DMS79 (cell line): ENCODE measurements at places on chromosomes 5 and 9.

- DNase-seq: peak; percentile 93
These were observed 19.7 kb upstream of the GARNL3 start for GRCh38 chr9:127244609-127245601.

DNA sequence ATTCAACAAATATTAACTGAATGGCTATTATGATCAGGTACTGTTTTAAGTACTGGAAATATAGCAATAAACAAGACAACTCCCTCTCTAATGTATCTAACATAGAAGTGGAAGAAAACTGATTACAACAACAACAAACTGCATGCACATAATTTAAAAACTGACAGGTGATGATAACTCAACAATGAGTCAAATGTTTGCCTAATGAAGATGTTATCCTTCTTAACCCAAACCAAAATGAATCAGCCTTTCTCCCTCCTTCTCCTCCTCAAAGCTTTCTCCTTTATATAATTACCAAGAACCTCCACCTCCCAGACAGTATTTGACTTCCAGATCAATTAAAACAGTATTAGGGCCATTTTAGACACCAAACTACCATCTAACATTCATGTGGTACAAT lies 49.3 kb downstream of the RICTOR start:
- no peak for DNase-seq

- no peak for DNase-seq
These were observed 60.6 kb downstream of the GRIN3A start for GRCh38 chr9:101677861-101678260.

DNA sequence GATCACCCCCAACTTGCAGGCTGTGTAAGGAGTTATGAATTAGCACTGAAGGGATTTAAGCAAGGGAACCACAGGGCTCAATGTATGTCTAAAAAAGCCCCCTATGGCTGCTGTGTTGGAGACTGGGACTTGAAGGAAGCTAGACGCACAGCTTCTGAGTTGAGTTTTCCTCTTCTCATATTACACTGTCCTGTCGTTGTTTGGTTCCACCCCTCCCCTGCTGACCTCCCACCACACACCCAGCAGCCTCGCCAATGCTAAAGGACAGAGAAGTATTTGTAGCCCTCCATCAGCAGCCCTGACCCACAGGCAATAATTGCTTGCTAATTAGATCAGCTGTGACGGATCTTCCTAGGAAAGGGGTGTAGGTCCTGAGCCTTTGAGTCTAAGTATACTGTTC lies 15.1 kb upstream of the CARTPT start:
- DNase-seq: no peak

DNA sequence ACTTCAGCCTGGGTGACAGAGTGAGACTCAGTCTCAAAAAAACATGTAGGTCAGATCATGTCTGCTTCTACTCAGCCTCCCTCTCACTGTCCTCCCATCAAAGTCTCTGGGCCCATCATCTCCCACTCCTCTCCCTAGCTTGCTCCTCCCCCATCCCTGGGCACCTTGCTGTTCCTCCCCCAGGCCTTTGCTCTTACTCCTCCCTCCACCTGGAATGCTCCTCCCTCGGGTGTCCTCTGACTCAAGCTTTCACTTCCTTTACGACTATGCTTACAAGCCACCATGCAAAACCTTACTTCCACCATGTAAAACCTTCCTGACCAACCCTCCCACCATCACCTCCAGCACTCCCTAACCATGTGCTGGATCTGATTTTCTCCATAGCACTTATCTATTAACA lies 51.5 kb downstream of the MTMR12 start:
- no peak for DNase-seq

DNA sequence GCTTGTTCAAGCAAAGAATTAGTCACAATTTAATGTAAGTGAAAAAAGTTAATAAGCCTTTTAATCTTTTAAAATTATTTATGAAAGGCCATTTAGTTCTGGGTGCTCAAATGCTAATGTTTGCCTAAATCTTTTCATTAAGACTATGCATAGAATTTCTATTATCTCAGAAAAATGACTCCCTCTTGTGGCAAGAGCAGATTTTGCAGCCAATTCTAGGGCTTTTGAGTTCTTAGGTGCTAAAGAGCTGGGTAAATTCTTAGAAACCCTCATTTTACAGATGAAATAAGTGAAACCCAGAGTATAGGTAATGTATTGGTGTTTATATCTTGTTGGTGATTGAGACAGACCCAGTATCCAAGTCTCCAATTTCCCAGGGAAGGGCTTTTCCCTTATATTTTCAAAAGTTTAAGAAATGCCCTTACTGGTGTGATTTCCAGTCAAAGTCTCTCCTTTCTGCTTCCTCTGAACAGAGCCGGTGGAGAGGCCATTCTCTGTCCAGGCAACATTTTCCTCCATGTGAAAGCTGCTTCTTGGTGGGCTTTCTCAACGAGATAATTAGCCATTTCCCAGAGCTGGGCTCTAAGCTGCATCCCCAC lies 24.1 kb upstream of the PCSK5 start:
- no peak for DNase-seq

DNA sequence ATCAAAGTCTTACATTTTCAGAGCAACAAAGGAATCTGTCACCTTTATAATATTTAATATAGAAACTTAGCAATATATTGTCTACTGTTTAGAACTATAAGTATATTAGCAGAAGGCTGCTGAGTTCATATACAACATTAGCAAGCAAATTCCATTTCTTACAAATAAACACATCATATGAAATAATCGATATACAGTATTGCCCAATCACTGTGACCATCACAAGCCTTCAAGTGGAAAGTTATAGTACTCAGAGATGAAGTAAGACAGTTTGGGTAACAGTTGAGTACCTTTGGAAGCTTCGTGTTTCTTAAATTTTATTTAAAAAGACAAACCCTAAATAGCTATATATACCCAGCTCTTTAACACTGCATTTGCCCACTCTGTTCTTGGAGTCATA lies 135.2 kb upstream of the IRX1 start:
- no peak for DNase-seq

- DNase-seq: no peak
These were observed 162.6 kb upstream of the GNA14 start for GRCh38 chr9:77810637-77811119.

GRCh38 chr9:92333282-92333634 lies 7.5 kb downstream of the CENPP start:
- DNase-seq: no peak

DNA sequence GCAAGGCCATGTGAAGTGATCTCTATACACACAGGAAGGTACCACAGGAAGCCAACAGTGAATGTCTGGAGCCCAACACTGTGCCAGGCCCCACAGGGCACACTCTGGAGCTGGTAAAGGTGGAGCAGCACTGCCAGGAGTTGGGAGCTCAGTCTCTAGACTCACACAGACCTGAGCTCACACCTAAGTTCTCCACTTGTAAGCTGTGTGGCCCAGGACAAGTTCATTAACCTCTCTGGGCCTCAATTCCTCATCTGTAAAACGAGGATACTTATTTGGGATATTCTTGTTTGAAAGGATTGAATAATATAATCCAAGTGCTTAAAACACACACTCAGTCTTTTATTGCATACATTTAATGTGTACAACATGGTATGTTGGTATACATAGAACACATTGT lies 60.6 kb upstream of the IQGAP2 start:
- DNase-seq: no peak

GRCh38 chr5:59874675-59875074 lies 18.9 kb downstream of the PDE4D start:
- DNase-seq: no peak

GRCh38 chr5:8861764-8862163 lies 684.1 kb downstream of the SEMA5A start:
- DNase-seq: no peak

- no peak for DNase-seq
These were observed 128.2 kb downstream of the TMEM161B start for GRCh38 chr5:88140396-88140855.

DNA sequence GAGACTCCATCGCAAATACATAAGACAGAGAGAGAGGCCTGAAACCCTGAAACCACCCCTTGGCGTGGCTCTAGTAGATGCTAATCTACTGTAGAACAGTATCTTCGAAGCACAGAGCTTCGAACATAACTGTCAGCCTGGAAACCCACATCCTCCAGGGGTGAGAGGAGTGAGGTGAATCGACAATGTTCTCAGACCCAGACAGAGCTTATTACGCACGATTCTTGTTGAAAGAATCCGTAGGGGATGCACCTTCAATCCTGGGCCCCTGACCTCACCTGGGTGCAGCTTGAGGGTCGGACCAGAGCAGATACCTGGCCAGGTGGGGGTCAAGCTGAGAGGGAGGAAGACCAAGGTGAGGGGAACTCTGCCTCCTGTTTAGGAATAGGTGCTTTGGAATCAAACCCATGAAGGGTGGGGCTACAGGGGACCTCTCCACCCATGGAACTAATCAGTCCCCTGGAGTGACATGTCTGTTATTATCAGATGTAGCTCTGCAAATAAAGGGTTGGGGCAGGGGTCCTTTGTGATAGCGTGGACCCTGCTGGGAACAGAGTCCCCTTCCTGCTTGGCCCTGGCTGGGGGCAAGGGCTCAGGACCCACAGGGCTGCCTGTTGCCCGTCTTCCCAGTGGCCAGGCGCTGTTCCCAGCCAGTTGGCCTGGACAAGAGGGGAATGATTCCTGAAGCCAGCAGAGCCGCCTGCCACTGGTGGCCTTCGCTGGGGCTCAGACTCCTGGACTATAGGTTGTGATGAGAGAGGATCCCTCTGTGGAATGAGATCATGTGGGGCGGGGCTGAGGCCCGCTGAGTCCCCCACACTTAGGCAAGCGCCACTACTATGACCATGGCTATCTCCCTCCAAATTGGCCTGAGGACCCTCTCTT lies 41.2 kb downstream of the DBH start:
- DNase-seq: no peak

DNA sequence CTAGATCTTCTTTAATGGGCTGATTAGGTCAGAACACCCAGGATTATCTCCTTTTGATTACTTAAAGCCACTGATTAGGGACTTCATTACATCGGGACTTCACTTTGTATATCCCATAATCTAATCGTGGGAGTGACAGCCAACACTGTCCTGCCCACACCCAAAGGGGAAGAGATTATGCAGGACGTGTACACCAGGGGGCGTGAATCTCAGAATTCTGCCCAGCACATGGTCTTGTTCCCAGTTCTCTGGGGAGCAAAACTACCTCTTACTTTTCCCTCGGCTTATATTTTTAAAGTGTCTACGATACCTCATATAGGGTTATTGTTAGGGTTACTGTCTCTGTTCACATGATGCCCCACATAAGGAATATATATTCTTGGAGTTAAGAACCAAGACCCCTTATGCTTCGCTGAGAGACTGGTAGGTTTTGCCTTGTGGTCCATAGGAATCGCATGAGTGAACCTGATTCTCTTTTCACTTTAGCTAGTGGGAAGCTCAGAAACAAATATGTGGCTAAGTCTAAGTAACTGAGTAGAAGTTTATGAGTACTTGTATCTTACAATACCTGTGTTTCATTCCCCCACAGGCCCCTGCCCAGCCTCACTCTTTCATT lies 192.7 kb downstream of the GNA14 start:
- no peak for DNase-seq

DNA sequence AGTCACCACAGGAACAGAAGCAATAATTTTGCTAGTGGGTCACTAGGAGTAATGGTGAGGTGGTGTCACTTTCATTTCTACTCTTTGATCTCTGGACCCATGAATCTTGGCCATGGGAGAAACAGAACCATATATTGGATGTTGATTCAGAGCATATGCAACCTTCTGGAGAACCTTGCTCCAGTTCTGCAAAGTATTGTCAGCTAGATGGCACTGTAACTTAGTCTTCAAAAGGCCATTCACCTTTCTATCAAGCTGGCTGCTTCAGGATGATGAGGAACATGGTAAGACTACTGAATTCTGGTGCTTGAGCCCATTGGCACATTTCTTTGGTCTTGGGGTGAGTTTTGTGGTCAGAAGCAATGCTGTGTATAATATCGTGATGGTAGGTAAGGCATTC lies 129.1 kb upstream of the FBN2 start:
- DNase-seq: no peak

DNA sequence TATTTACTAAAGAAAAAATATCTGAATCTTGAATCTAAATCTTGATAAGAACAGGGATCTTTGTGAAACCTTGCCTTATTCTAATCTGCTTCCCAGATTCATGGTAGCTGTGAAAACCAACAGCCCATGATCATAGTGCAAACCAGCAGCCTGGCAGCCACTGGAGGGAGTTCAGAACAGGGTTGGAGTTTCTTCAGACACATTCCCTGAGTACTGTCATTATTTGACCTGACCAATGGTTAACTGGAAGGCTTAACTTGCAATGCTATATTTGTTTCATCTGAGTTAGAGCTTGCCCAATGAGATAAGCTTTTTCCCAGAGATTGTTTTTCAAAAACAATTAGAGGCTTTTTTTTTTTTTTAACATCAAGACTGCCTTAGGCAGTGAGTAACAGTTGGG lies 47.8 kb downstream of the LOX start:
- DNase-seq: no peak

GRCh38 chr5:128455841-128456361 lies 82.1 kb downstream of the FBN2 start:
- DNase-seq: no peak

GRCh38 chr9:84898188-84898587 lies 228.7 kb downstream of the NTRK2 start:
- DNase-seq: no peak

GRCh38 chr5:31476738-31477141 lies 55.2 kb downstream of the DROSHA start:
- DNase-seq: no peak

- DNase-seq: no peak
These were observed 76.9 kb downstream of the PIP5K1B start for GRCh38 chr9:68781928-68782327.

- DNase-seq: no peak
These were observed 1007.1 kb upstream of the WWC1 start for GRCh38 chr5:167284222-167284890.

GRCh38 chr9:28092981-28093936 lies 520.0 kb upstream of the C9orf72 start:
- no peak for DNase-seq

DNA sequence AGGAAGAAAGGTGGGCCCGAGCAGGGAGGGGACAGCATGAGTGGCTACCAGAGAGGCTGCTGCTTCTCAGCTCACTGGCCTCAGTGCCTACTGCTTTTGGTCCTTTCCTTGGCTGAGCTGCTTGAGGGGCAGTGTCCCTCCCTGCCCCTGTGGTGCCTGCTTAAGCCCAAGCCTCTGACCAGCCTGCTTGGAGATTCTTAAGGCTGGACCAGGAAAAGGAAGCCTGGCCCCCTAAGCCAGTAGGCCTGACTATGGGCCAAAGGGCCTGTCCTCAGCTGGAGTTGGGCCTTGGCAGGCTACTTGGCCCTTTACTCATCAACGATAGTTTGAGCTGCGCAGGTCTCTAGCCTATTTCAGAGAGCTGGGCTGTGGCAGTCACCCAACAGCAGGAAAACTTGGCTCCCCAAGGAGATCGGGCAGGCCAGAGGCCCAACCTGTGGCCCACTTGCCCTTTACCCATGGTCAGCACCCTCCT lies 24.9 kb downstream of the TCF7 start:
- DNase-seq: no peak

GRCh38 chr9:119181561-119181960 lies 187.7 kb downstream of the BRINP1 start:
- DNase-seq: no peak

DNA sequence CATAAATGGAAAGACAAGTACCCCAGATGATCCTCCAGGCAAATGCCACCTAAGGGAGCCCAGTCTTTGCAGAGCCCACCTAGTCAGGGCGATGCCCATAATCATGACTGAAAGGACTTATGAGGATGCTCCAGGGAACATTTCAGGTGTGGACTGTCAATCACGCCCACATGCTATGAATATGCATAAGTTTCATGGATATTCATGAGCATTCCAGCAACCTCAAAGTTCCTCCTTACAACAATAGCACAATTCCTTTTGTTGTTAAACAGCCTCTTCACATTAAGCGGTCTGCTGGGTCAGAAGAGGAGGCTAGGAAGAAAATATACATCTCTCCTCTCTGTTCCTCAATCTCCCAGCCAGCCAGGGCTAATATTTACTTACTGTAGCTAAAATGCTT lies 161.6 kb downstream of the C5orf15 start:
- peak; percentile 65 for DNase-seq
